ENCODE measurements at places on chromosomes 3 and 15.
A peak's percentile ranks its signal among the peaks of the same experiment; 100 is the strongest.

- DNase-seq = no peak
These were observed 91.0 kb upstream of the MBNL1 start for GRCh38 chr3:152177757-152178156.

DNA sequence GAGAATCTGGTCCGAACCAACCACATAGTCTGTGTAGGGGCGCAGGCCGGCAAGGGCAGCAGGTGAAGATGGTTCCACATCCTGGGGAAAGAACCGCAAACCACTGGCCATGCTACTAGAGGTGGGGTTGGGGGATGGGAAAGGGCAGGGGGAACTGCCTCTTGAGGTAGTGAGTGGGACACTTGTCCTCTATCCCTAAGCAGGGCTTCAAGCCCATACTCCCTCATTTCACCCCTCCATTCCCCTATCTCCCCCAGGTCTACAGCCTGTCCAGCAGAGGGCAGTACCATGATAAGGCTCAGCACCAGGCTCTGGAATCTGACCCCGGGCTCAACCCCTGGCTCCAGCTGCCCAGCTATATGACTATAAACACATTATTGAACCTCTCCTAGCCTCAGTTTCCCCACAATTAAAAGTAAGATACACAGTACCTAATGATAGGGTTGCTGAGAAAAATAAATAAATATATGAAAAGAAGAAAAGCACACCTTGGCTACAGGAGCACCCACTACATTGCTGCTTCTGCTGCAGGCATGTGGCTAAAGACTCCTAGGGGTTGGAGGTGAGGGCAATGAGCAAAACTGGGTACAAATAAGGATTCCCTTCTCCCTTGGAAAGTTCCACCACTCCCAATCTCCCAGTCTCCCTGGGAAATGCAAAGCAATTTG lies 6.3 kb downstream of the GORASP1 start:
- DNase-seq = peak; percentile 46

DNA sequence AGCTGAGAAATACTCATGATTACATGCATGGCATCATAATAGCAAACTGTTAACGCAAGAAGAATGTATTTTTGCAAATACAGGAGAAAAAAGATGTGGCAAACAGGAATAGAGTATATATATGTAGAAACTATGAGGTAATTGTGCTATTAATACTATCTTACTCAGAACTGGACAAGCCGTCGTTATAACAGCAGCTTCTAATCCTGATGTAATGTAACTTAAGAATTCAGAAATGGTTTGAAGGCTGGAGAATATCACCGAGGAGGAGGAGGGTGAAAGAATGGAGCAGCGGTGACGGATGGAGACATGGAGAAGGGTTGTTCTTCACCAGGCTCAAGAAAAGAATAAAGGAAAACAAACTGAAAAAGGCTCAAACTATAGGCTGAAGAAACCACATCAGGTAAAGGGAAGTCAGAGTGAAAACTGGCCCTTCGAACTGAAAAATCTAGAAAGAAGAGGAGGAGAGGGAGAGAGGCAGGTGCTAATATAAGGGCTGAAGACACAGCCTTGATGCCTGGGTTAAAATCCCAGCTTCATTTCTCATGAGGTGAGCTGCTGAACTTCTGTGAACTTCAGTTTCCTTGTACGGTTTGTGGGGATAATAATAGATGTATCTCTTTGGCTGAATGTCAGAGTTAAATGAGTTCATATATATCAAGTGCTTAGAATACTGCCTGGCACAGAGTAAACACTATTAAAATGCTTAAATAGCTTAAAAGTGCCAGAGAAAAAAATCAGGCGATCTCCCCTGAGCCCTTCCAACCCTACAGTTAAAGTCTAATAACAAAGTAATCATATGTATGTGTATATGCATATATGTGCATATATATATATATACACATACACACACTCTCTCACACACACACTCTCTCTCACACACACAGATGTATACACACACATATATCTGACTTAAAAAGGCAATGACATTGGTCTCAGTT lies 43.9 kb downstream of the GOLIM4 start:
- no peak for DNase-seq

GRCh38 chr3:72282918-72283317 lies 498.0 kb upstream of the PROK2 start:
- no peak for DNase-seq

Data from stimulated activated CD4-positive, alpha-beta T cell treated with anti-CD3 and anti-CD28 coated beads, Interleukin-1b, Interleukin-23, amount 100 ng/mL, for 4 hours (primary cell).